GM23338 (cell line): ENCODE measurements at places on chromosomes 2 and 18. TPM values are rescaled to one million over a fixed set of nuclear protein-coding genes. Genes with fewer than 3 reads are reported as not detected.

GRCh38 chr2:216904974-216905373 is 45.1 kb upstream of the TNP1 start:
- no peaks in the 10 kb centered on the region for H3K27me3 ChIP-seq
- H3K36me3 ChIP-seq: no peaks in the 10 kb centered on the region
- no peak overlapping the region for H3K4me3 ChIP-seq
- DNase-seq: no peak
- H3K27ac ChIP-seq: no peak overlapping the region

DNA sequence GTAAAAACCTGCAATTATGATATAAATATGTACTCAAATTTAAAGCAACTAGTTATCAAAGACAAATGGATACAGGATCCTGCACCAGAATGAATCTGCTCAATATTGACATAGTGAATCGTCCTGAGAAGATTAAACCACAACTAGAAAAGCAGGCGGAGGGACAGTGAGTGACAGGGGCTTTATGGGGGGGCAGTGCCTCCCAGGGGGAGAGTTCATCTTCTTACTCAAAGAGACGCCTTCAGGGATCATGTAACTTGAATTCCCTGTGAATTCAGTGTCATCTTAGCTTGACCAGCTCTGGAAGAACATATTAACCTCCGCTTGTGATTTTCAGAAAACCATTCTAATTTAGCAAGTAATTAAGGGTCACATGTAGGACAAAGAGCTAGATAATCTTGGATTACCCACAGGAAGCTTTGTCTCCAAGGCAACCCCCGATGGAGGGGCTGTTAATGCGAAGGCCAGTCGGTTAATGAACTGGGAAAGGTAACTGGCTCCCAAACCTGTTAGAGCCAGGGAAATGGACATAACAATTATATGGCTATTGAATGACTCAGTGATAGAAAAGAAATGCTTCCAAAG is 17.4 kb upstream of the LMAN1 start:
- H3K4me1 ChIP-seq: peaks cover 11% of the 10 kb centered on the region; the same call in 1 of the 2 replicates
- no peaks in the 10 kb centered on the region for H3K36me3 ChIP-seq
- H3K4me3 ChIP-seq: no peak overlapping the region

- peaks cover 18% of the 10 kb centered on the region for H3K4me1 ChIP-seq
- H3K36me3 ChIP-seq: no peaks in the 10 kb centered on the region
- H3K27me3 ChIP-seq: no peaks in the 10 kb centered on the region
- DNase-seq: no peak
- no peak overlapping the region for H3K27ac ChIP-seq
Measured at GRCh38 chr18:34509879-34510586, 200.1 kb upstream of the DTNA start.

GRCh38 chr18:74273394-74273793 is 18.4 kb downstream of the CYB5A start:
- no peak overlapping the region for H3K4me3 ChIP-seq
- peaks cover 14% of the 10 kb centered on the region; the same call in 1 of the 2 replicates for H3K4me1 ChIP-seq
- DNase-seq: no peak
- no peak overlapping the region for H3K27ac ChIP-seq

GRCh38 chr2:219634171-219634940 is 6.9 kb downstream of the SLC4A3 start:
- no peaks in the 10 kb centered on the region for H3K4me1 ChIP-seq
- H3K27me3 ChIP-seq: no peaks in the 10 kb centered on the region

- peaks cover 21% of the 10 kb centered on the region for H3K36me3 ChIP-seq
- no peak for DNase-seq
- H3K27ac ChIP-seq: no peak overlapping the region
- H3K4me3 ChIP-seq: no peak overlapping the region
- H3K27me3 ChIP-seq: no peaks in the 10 kb centered on the region
Measured at GRCh38 chr2:191384829-191385228, 139.6 kb downstream of the MYO1B start.

GRCh38 chr2:98376301-98376910 is 30.1 kb downstream of the CNGA3 start:
- H3K4me3 ChIP-seq: no peak overlapping the region
- DNase-seq: no peak
- peaks cover 3% of the 10 kb centered on the region; the same call in 1 of the 2 replicates for H3K4me1 ChIP-seq
- H3K27ac ChIP-seq: no peak overlapping the region
- H3K36me3 ChIP-seq: no peaks in the 10 kb centered on the region

DNA sequence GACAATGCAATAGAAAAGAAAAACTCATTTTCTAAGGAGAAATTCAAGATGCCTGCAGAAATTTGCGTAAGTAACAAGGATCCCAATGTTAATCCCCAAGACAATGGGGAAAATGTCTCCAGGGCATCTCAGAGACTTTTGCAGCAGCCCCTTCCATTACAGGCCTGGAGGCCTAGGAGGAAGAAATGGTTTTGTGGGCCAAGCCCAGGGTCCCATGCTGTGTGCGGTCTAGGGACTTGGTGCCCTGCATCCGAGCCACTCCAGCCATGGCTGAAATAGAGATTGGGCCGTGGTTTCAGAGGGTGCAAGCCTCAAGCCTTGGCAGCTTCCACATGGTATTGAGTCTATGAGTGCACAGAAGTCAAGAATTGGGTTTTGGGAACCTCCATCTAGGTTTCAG is 103.9 kb upstream of the ACVR1 start:
- no peaks in the 10 kb centered on the region for H3K4me1 ChIP-seq
- no peaks in the 10 kb centered on the region for H3K27me3 ChIP-seq
- H3K27ac ChIP-seq: no peak overlapping the region
- no peak overlapping the region for H3K4me3 ChIP-seq
- DNase-seq: no peak

GRCh38 chr2:201490291-201490690 is 38.8 kb downstream of the STRADB start:
- no peaks in the 10 kb centered on the region for H3K36me3 ChIP-seq
- H3K27me3 ChIP-seq: no peaks in the 10 kb centered on the region
- no peaks in the 10 kb centered on the region for H3K4me1 ChIP-seq
- no peak overlapping the region for H3K27ac ChIP-seq

- H3K27me3 ChIP-seq: no peaks in the 10 kb centered on the region
- H3K4me3 ChIP-seq: no peak overlapping the region
- no peaks in the 10 kb centered on the region; the same call in 1 of the 2 replicates for H3K36me3 ChIP-seq
- DNase-seq: no peak
- no peaks in the 10 kb centered on the region for H3K4me1 ChIP-seq
- H3K27ac ChIP-seq: no peak overlapping the region
Measured at GRCh38 chr2:220198896-220199295, 571.5 kb downstream of the SLC4A3 start.

GRCh38 chr2:46226620-46227019 is 70.6 kb upstream of the EPAS1 start:
- no peak for DNase-seq
- H3K4me3 ChIP-seq: no peak overlapping the region
- H3K27ac ChIP-seq: no peak overlapping the region
- H3K36me3 ChIP-seq: no peaks in the 10 kb centered on the region

- no peaks in the 10 kb centered on the region for H3K27me3 ChIP-seq
- no peaks in the 10 kb centered on the region for H3K4me1 ChIP-seq
- no peak overlapping the region for H3K4me3 ChIP-seq
Measured at GRCh38 chr2:192247456-192247855, 52.7 kb upstream of the TMEFF2 start.

DNA sequence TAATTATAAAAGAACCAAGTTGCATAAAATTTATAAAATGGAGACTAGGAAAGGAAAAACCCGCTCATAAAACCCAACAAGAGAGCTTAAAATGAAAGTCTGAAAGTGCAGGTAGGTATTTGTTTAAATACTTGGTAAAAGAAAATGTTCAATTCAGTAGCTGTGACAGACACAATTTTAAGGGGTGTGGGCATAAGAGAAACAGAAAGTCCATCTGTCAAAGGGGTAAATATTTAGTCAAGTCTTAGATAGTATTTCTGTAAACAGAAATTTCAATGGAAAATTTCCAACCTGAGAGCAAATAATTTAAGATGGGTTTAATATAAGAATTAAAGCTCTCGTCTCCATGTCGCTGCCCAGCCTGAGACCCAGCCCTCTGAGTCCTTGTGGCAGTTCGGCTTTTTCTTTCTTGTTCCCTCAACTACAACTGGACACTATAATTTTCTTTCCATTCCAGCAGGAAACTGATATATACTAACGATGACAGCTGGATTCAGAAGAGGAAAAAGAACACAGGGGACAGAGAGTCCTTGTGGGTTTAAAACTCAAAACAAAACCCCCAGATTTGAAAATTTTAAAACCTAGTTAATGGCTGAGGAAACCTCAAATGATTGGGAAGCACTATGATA is 88.0 kb upstream of the ZFP36L2 start:
- H3K4me3 ChIP-seq: no peak overlapping the region
- DNase-seq: no peak
- no peaks in the 10 kb centered on the region for H3K27me3 ChIP-seq
- no peak overlapping the region for H3K27ac ChIP-seq
- H3K4me1 ChIP-seq: no peaks in the 10 kb centered on the region

- H3K4me1 ChIP-seq: no peaks in the 10 kb centered on the region
- H3K27me3 ChIP-seq: no peaks in the 10 kb centered on the region
- H3K27ac ChIP-seq: no peak overlapping the region
- H3K36me3 ChIP-seq: no peaks in the 10 kb centered on the region
- H3K4me3 ChIP-seq: no peak overlapping the region
Measured at GRCh38 chr2:152925547-152926448, 207.4 kb downstream of the ARL6IP6 start.

DNA sequence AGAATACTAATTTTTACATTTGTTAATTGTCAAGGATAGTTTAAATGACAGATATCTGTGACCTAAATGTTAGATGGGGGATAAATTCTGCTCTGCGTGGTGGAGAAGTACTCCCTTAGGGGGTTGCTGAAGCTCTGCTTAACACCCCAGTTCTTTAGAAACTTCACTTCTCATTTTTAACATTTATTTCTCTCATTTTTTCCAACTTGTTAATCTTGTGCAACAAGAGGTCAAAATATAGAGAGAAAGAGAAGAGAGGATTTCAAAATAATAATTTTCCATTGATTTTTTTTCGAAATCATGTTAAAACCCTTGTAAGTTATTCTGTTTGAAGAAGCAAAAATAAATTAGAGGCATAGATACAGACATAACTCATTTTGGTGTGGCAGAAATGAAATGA is 61.3 kb upstream of the SLC8A1 start:
- H3K4me3 ChIP-seq: no peak overlapping the region
- peaks cover 6% of the 10 kb centered on the region; the same call in 1 of the 2 replicates for H3K4me1 ChIP-seq
- no peak overlapping the region for H3K27ac ChIP-seq
- no peaks in the 10 kb centered on the region for H3K36me3 ChIP-seq
- H3K27me3 ChIP-seq: no peaks in the 10 kb centered on the region

DNA sequence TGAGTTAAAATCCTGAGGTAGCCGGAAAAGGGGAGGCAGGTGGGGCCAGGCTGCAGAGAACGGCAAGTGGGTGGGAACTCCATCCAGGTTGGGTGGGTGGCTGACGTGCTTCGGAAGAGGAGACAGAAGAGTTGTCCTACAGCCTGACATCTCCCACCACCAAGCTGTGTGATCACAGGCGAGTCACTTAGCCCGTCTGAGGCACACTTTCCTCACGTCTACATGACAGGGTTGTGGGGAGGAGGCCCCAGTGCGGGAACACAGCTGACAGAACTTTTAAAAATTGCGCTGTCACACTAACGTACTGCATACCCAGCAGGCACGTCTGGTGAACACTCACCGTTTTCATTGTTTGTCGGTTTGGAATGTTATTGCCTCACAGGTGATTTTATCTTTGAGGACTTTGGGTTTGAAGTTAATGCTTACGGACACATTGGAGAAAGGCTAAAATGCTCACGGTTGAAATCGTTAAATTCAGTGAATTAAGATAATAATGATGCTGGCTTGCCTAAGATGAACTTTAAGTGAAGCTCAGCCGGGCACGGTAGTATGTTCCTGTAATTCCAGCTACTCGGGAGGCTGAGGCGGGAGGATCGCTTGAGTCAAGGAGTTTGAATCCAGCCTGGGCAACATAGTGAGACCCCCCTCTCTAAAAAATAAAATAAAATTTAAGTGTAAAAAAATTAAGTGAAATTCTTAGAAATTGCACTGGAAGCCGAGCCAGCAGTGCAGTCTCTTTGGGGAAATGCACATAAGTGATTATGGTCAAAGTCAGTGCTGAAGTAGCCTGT is 8.9 kb downstream of the EMILIN2 start:
- no peaks in the 10 kb centered on the region for H3K36me3 ChIP-seq
- H3K4me1 ChIP-seq: no peaks in the 10 kb centered on the region
- DNase-seq: no peak
- H3K27me3 ChIP-seq: 0 out of 2 replicates have a peak, but pooled peaks cover under 1% of the 10 kb centered on the region

DNA sequence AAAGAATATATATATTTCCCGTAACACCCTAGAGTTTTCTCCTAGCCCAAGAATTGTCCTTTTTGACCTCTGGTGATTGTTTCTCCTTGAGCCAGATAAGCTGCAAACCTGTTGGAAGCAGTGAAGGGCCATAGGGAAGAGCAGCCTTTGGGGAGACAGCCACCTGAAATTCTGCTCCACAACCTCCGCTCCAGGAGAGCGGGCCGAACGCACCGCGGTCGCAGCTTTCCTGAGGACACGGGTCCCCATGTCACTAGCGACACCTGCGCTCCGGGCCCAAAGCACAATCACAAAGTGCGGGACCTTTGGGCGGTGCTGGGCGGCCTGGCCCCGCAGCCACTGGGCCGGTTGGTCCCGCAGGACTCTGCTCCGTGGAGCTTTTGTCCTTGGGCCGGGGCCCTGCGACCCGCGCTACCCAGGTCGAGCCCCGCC is 557 bp upstream of the DSG2 start:
- peak; percentile 62 for DNase-seq
- H3K36me3 ChIP-seq: no peaks in the 10 kb centered on the region

GRCh38 chr2:37020212-37020886 is 54.0 kb upstream of the STRN start:
- no peak for DNase-seq
- 0 out of 2 replicates have a peak, but pooled peaks cover 3% of the 10 kb centered on the region for H3K36me3 ChIP-seq
- no peak overlapping the region for H3K4me3 ChIP-seq
- H3K27me3 ChIP-seq: no peaks in the 10 kb centered on the region

DNA sequence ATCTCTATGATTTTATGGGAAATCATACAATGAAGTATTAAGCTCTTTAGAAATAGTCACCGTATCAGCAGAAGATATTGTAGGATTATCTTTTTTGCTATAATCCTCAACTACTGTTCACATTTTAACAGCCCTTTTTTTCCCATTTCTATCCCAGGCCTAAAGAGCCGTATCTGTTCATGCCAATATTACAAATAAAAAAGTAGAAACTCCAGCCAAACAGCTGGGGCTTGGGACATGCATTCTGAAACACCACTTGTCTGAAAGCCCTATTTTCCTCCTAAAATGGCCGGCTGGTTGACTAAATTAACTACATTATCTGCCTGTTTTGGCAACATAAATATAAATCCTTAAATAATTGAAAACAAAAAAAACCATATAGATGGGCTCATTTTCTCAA is 477.8 kb downstream of the CDH2 start:
- no peak overlapping the region for H3K27ac ChIP-seq
- no peaks in the 10 kb centered on the region for H3K4me1 ChIP-seq
- DNase-seq: no peak
- no peaks in the 10 kb centered on the region for H3K36me3 ChIP-seq

The CYTIP gene
- polyA plus RNA-seq: 0.28 TPM in 1 of 2 replicates, not detected in the other

The PRSS56 gene
- polyA plus RNA-seq: 0.27 TPM in 1 of 2 replicates, not detected in the other

The SCYGR4 gene
- not detected in 2 replicates for polyA plus RNA-seq

The TRIM43 gene
- polyA plus RNA-seq: 0.40 TPM in 1 of 2 replicates, not detected in the other

The SMPD4 gene
- polyA plus RNA-seq: 43.5 and 44.2 TPM in 2 replicates

The CHRND gene
- polyA plus RNA-seq: 0.11 TPM in 1 of 2 replicates, not detected in the other

The FAM228A gene
- polyA plus RNA-seq: 0.11 and 0.49 TPM in 2 replicates
